ENCODE measurements at places on chromosomes 5 and 9.

GRCh38 chr9:137077010-137077747 lies at the start of gene UAP1L1:
Gene UAP1L1 (plus strand): TSS chr9:137077517. CDS start chr9:137077533, 16 bp downstream.
- no peak for DNase-seq

DNA sequence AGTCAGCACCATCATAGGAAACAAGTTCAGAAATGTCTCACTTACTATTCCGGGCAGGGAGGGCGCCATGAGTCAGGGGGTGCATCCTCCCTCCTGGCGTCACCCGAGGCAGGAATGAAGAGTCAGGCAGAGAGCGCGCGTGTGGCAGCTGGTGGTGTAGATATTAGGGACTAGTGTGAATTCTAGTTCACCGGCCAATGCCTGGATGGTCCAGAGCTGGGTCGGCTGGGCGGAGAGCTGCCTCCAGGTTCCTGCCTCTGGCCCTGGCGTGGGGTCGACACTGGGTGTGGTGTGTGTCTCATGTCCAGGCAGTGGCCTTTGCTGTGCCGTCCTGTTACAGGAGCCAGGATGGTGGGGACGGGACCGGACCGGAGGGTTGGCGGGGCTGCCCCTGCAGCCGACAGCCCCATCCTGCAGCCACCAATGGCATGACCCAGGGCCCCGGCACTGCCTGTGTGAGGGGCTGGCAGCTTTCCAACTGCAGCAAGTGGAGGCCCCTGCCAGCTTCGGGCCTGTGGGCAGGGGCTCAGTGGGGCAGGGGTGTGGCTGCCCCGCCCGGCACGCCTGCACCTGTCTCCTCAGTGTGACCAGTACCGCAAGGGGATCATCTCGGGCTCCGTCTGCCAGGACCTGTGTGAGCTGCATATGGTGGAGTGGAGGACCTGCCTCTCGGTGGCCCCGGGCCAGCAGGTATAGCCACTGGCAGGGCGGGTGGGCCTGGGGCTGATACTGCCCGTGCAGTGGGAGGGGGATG lies 9.1 kb downstream of the DIPK1B start:
- DNase-seq = no peak

DNA sequence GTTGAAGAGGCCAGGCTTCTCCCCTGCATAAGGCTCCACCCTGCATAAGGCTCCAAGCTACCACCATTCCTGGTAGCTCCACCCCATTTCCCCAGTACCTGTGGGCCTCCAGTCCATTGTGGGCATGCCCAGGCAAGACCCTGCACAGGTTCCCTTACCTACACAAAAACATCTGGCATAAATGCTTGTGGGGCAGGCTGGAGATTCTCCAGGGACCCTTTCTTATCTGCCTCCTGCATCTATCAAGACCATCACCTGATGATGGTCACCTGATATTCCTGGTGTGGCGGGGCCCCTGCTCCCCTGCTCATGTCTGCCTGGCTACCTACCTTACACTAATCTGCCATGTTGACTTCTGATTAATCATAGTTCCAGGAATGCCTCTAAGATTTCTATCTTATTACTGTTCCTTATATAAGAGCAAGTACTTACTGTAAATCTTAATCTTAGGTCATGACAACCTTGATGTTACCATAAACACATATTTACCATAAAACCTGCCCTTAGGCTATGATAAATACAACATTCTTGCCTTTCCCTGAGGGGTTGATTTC lies 41.0 kb downstream of the FGD3 start:
- DNase-seq = no peak

DNA sequence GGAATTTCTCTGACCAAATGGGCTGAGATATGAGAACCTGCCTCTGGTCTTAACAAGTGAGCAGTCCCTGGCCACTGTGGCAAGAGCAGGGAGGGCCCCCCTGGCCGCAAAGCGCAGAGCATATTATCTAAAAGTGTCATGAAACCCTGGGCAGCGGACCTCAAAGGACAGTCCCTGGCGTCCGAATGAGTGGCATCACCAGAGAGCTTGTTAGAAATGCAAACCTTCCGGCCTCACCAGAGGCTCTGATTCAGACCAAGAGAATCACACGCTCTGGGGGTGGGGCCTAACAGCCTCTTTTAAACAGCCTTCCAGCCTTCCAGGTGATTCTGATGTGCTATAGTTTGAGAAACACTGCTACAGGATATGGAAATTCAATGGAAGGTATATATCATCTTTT lies 10.9 kb downstream of the PTPN3 start:
- no peak for DNase-seq

DNA sequence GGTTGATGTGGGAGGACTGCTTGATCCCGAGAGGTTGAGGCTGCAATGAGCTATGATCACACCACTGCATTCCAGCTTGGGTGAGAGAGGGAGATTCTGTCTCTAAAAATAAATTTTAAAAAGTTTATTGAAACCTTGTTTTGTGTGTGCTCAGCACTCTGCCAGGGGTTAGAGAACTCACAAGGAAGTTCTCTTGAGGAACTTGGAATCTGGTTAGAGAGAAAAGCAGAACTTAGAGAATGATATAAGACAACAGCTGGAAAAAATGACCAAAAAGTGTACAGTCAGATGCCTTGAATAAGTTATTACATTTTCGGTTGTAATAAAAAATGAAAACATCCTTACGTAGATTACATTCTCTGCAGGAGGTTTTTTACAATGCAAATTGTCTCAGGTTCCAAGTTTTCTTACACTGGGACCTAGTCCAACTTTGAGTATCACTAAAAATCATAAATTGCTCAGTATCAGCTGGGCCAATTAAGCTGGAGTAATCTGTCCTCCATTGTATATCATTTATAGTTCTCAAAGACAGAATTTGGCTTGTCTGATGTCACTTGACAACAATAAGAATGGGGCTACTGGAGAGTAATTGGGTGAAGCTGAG lies 21.7 kb upstream of the TENT2 start:
- DNase-seq = no peak

- no peak for DNase-seq
Measured at GRCh38 chr5:8528106-8528505, 659.2 kb downstream of the MTRR start.

- no peak for DNase-seq
Measured at GRCh38 chr5:157115502-157115901, 6.7 kb upstream of the HAVCR2 start.

GRCh38 chr9:9399982-9400381 lies 1212.8 kb downstream of the PTPRD start:
- DNase-seq = no peak

- DNase-seq = no peak
Measured at GRCh38 chr9:3244963-3245653, 280.7 kb downstream of the RFX3 start.

DNA sequence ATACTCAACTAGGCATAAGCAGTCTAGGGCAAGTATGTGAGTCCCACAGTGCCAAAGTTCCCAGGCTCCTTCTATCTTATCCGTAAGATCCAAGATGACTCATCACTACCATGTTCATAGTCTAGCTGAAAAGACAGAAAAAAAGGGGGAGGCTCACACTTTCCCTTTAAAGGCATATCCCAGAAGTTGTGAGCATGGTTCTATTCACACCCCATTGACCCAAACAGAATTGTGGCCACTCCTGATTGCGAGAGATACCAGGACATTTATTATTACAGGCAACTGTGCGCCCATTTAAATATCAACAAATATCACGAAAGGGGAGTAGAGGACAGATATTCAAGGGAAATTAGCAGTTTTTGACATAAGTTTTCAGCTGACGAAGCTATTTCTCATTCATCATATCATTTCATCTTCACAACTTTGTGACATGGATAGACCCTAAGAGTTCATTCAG lies 8.1 kb upstream of the PFDN1 start:
- DNase-seq = no peak

- DNase-seq = no peak
Measured at GRCh38 chr5:151461312-151461711, 13.9 kb downstream of the SLC36A1 start.

DNA sequence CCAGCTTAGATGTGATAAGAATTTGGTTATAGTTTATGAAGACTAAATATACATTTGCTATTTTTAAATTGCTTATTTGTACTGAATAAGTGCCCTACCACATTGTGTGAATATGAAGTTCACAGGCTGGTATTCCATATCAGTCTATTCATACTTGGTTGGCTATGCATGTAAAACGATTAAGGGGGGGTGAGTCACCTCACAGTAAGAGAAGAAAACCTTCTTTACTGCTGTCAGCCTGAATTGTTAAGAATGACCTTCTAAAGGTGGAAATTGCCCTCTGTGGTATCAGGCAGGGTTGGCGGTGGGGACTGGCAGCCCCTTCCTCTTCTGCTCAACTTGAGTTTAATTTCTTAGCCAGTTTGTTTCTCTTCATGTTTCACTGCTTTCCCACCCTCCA lies 127.0 kb upstream of the RPS23 start:
- no peak for DNase-seq

DNA sequence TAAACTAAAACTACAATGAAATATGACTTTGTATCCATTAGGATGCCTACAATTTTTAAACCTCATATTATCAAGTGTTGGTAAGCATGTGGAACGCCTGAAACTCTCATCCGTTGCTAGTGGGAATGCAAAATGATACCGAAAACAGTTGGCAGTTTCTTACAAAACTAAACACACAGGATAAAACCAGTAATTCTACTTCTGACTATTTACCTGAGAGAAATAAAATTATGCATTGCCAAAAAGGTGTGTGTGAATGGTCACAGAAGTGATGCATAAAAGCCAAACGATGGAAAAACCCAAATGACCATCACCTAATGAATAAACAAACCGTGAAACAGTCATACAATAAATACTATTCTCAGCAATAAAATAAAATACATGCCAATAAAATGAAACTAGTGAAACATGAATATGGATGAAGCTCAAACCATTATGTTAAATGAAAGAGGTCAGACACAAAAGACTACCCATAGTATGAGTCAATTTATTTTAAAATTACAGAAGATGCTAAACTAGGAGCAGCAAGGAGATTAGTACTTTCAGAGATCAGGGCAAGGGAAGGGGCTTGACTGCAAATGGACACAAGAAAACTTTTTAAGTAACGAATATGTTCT lies 13.4 kb downstream of the AUH start:
- no peak for DNase-seq

DNA sequence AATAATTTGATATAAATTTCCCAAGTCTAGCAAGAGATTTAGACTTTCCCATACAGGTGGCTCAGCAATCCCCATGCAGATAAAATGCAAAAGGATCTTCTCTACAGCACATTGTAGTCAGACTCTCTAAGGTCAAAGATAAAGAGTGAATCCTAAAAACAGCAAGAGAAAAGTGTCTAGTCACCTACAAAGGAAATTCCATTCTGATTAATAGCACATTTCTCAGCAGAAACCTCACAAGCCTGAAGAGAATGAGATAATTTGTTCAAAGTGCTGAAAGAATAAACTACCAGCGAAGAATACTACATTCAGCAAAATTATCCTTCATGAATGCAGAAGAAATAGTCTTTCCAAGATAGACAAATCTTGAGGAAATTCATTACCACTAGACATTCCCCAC lies 493.3 kb downstream of the PRELID2 start:
- no peak for DNase-seq

GRCh38 chr5:177353093-177353492 lies 1.6 kb upstream of the LMAN2 start:
- no peak for DNase-seq

DNA sequence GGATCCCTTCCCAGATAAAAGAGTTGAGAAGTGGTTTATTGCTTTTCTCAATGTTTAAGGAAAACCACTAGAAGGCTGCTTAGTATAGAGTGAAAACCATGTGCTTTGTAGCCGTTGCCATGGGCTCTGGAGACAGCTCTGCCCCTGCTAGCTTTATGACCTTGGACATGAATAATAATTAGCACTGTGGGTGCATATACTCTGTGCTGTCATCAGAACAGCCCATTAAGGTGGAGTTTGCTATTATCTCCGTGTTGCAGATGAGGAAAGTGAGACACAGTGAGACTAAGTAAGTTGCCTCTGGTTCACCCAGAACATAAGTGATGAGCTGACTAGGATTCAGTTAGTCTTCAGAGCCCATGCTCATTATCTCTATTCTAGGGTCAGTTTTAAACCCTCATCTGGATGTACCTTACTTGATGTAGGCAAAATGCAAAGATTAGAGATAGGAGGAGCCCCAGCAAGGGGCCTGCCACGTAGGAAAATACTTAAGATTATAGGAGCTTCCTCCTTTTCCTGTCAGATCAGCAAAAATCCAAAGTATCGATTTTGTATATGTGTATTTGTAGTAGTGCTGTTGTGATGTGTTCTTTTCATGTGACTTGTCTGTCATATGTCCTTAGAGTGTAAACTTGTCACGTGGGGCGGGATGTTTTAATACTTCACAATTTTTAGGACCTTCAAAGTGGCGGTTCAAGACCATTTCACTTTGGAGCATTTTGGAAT lies 102.5 kb downstream of the TLE4 start:
- no peak for DNase-seq

GRCh38 chr9:104987743-104988142 lies 59.8 kb upstream of the ABCA1 start:
- no peak for DNase-seq

DNA sequence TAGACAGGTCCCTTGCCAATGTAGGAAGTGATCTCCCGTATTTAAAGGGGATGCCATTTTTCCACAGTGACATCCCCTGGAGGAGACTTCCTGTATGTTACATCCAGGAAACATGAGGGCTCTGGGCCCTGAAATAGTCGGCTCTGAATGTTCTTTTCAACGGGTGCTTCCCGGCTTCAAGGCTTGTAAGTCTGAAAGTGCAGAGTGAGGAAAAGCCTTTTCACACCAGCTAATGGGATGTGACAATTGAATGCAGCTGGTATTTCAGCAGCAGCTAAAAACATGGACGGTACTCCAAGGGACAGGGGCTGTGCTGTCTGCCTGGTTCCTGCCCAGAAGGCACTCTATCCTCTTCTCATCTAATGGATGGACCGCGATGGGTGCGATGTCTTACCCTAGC lies 1.4 kb downstream of the IL9 start:
- no peak for DNase-seq

- peak; percentile 28 for DNase-seq
Measured at GRCh38 chr9:68951879-68952659, 61.8 kb downstream of the PRKACG start.

DNA sequence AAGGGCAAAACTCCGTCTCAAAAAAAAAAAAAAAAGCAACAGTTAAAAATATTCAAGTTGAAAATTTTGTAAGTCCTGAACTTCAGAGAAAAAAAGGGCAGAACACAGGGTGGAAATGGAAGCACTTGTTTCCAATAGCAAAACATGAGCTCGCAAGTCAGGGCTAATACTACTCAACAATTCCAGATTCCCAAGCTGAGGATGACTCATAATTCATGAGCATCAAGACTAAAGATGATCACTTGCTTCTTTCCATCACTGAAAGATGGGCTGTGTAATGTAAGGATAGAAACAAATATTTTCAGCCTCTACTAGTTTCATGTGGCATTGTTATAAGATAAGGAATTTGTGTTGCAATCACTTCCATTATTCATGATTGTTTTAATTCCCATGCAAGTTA lies 33.5 kb upstream of the FST start:
- DNase-seq = no peak

DNA sequence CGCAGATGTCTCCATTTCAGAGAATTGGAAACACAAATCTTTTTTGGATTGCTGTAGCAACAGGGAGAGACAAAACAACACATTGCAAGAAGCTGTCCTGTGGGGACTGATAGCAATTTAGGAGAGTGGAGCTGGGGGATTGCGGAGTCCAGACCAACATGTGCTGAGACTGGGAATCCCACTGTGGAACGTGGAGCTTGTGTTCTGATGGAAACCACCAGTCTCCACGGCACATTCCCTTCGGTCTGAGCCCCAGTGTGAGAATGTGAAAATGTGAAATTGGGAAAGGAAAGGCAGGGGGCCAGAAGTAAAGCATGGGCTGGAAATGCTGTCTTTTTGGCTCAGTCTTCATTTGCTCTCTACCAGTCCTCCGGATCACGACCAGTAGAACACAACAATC lies 348.8 kb upstream of the TNC start:
- no peak for DNase-seq

GRCh38 chr5:91403438-91403837 lies 20.3 kb upstream of the ARRDC3 start:
- DNase-seq = no peak

- no peak for DNase-seq
Measured at GRCh38 chr5:34919077-34919476, 3.6 kb downstream of the BRIX1 start.
